Left lung (tissue), 14 donors: ENCODE measurements at places on chromosomes 5 and 9. TPM values are rescaled to one million over a fixed set of nuclear protein-coding genes. Genes with fewer than 3 reads are reported as not detected.

Gene SLC6A19
- polyA plus RNA-seq, result 0.54 TPM

Gene ISOC1
- polyA plus RNA-seq, result 44.0 TPM

Gene TCERG1
- 145 TPM for polyA plus RNA-seq

Gene CRHBP
- polyA plus RNA-seq, result 0.72 TPM

Gene ACER2
- 2.9 TPM for polyA plus RNA-seq
